ENCODE measurements at places on chromosomes 16 and 17.
A peak's percentile ranks its signal among the peaks of the same experiment; 100 is the strongest.

GRCh38 chr16:67235816-67236562 is 9.1 kb downstream of the TMEM208 start:
- DNase-seq: peak; percentile 33

DNA sequence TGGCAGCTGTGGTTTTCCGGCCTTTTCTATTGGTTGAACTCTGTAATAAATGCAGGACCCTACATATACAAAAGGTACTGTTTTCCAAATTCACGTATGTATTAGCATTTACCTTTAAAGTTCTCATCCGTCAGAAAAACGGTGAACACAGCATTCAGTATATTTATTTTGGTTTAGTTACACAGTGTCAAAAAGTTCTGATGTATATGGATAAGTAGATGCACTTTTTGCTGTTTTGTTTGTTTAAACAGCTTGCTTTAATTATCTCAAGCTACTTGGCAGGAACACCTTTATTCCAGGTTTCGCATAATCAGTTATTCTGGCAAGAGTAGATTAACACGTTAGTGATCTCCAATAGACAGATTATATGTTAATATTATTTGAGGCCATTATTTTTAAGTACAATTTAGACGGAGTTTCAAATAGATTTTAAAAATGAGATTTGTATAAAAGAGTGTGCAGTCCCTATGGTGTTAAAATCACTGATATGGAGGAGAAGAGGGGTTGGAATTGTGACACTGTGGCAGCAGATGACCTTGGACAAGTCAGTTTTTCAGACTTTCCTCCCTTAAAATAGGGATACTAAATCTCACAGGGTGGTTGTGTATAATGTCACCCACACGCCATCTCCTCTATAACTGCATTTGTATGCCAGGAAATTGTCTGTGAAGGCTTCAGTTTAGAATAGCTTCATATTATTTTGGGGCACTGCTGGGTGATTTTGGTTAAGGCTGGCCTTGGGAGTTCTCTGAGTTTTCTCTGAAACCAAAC is 2.1 kb downstream of the HERPUD1 start:
- DNase-seq: no peak

GRCh38 chr16:27303256-27304100 is 10.3 kb upstream of the IL4R start:
- DNase-seq: no peak

GRCh38 chr17:15023589-15024336 is 241.4 kb downstream of the PMP22 start:
- DNase-seq: no peak

GRCh38 chr17:50064253-50065001 is 8.5 kb downstream of the ITGA3 start:
- no peak for DNase-seq

- DNase-seq: no peak
Observed at GRCh38 chr16:26360867-26361266, 669.1 kb downstream of the HS3ST4 start.

DNA sequence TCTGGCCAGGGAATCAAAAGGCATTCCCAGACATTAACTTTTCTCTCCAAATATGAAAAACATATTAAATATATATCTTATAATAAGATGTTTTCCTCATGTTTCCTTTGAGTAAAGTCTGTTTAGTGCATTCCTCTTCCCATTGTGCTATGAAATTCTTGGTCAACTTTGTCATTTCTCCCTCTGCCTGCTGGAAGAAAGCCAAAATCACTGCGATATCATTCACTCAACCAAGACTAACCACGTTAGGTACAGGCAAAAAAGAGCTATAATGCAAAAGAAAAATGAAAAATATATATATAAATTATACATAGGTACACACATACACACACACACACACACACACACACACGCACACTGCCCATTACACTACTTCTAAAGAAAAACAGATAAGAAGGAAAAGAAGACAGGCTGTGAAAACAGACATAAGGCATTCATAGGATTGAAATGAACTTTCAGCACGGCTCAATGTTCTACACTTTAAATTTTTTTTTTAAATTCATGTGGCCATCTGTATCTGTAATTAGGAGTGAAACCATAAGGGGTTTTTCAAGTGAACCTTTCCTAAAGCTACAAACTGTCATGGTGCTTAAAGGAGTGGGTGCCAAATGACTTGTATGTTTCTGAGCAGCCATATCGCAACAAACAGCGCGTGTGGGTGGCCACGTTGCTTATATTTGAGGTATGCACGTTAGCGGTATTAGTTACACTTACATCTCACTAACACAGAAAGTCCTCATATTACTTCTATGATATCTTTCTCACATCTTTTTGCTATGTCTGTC is 71.6 kb upstream of the PSMD7 start:
- DNase-seq: no peak

DNA sequence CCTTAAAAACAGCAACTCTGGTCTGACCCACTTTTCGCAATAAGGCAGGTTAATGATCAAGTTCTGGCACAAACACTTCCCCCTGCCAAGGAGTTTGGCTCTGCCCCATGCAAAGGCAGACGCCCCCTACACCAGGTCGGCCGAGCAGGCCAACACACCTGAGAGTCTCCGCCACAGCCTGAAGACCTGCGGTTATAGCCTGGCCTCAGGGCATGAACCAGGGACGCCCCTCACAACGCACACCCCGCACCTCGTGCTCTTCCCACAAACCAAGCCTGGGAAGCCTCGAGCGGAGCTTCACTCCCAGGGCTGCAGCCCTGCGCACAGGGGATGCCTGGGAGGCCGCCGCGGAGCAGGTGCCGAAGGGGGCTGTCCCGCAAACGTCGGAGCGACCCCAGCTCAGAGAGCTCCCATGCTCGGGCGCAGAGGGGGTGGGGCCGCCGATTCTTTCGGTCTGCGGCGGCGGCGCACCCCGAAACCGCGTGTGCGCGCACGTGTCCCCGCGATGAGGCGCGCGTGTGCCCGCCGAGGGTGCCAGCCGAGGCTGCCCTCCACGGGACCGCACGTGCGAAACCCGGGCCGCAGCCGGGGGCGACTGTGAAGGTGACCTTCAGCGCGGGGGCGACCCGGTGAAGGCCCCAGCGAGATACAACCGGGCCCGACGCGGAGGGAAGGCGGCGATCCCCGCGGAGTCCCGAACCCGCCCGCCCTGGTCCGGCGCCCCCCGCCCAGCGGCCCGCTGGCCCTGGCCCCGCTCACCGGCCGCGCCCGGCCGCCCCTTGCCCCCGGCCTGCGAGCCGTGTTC is 559 bp downstream of the CLUH start:
- DNase-seq: no peak

- DNase-seq: no peak
Observed at GRCh38 chr16:22810226-22810625, 3.7 kb upstream of the HS3ST2 start.

Data from stimulated activated CD4-positive, alpha-beta T cell treated with anti-CD3 and anti-CD28 coated beads, TNF-alpha, amount 100 ng/mL, for 1 hour (primary cell).